ENCODE measurements at places on chromosomes 5 and 9. TPM values are rescaled to one million over a fixed set of nuclear protein-coding genes. Genes with fewer than 3 reads are reported as not detected.

GRCh38 chr5:89570557-89570956, 687.6 kb upstream of the MEF2C start:
- H3K4me1 ChIP-seq = no peaks in the 10 kb centered on the region
- peak; percentile 7 for DNase-seq

- DNase-seq = peak; percentile 87
- no peak overlapping the region for H3K4me3 ChIP-seq
- peaks cover 35% of the 10 kb centered on the region for H3K4me1 ChIP-seq
- H3K27ac ChIP-seq = peak overlapping the region; percentile 38
These were observed 346.8 kb downstream of the PIK3R1 start for GRCh38 chr5:68562308-68562707.

GRCh38 chr9:25129537-25129936, 548.7 kb downstream of the TUSC1 start:
- no peak overlapping the region for H3K27ac ChIP-seq
- H3K36me3 ChIP-seq = no peaks in the 10 kb centered on the region
- H3K4me1 ChIP-seq = no peaks in the 10 kb centered on the region
- no peak for DNase-seq
- H3K4me3 ChIP-seq = no peak overlapping the region
- H3K27me3 ChIP-seq = no peaks in the 10 kb centered on the region

- H3K36me3 ChIP-seq = no peaks in the 10 kb centered on the region
- DNase-seq = no peak
- no peak overlapping the region for H3K27ac ChIP-seq
- no peak overlapping the region for H3K4me3 ChIP-seq
These were observed 140.4 kb upstream of the SPDL1 start for GRCh38 chr5:169442913-169443784.

DNA sequence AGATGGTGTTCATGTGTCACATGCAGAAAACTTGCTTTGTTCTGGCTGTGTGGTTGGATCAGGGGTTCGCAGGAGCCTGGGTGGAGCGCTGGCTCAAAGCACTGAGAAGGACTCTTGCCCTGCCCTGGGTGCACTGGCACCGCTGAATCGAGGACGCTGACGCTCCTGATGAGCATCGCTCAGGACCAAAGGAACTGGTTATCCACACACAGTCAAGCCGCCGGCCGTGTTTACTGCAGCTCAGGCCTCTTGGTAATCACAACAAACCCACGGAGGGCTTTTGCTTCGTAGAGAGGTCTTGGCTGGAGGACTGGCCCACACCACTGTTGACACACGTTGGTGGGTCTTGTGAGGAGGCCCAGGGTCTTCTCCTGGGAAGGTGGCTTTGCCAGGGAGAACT, 299.4 kb upstream of the IRX2 start:
- H3K4me1 ChIP-seq = no peaks in the 10 kb centered on the region
- H3K27ac ChIP-seq = no peak overlapping the region
- H3K4me3 ChIP-seq = no peak overlapping the region
- H3K27me3 ChIP-seq = no peaks in the 10 kb centered on the region
- H3K36me3 ChIP-seq = no peaks in the 10 kb centered on the region

GRCh38 chr5:18675041-18675440, 1040.8 kb downstream of the TAF11L14 start:
- no peak overlapping the region for H3K4me3 ChIP-seq
- no peaks in the 10 kb centered on the region for H3K36me3 ChIP-seq
- H3K4me1 ChIP-seq = no peaks in the 10 kb centered on the region
- no peaks in the 10 kb centered on the region for H3K27me3 ChIP-seq
- no peak for DNase-seq

GRCh38 chr5:56849671-56850070, 34.3 kb downstream of the MAP3K1 start:
- H3K4me1 ChIP-seq = no peaks in the 10 kb centered on the region
- H3K27me3 ChIP-seq = no peaks in the 10 kb centered on the region
- H3K36me3 ChIP-seq = no peaks in the 10 kb centered on the region
- H3K4me3 ChIP-seq = no peak overlapping the region
- H3K27ac ChIP-seq = no peak overlapping the region

DNA sequence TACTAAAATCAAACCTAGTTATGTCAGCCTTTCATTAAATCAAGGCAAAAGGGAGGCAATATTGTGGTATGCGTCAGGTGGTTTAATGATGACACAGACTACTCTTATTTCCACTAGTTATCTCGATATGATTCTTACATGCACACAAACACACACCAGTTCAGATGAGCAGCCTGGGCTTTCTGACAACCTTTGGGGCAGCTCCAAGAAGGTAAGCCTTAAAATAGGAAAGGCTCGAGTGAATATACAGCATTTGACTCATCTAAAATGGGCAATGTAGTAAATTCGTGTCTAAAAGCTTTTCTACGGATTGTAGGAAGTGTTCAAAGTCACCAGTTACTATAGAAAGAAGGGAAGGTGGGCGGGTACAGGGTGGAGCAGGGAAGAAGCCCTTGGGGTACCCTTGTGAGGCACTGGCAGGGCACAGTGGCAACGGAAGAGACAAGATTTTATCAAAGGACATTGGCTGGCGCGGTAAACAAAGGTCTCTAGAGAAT, 1.9 kb downstream of the ANKH start:
- no peak for DNase-seq
- no peak overlapping the region for H3K4me3 ChIP-seq
- H3K36me3 ChIP-seq = no peaks in the 10 kb centered on the region
- H3K27ac ChIP-seq = no peak overlapping the region

- no peaks in the 10 kb centered on the region for H3K4me1 ChIP-seq
- DNase-seq = no peak
- H3K36me3 ChIP-seq = no peaks in the 10 kb centered on the region
- no peaks in the 10 kb centered on the region for H3K27me3 ChIP-seq
- no peak overlapping the region for H3K4me3 ChIP-seq
- no peak overlapping the region for H3K27ac ChIP-seq
These were observed 381.8 kb upstream of the ST8SIA4 start for GRCh38 chr5:101284736-101285375.

DNA sequence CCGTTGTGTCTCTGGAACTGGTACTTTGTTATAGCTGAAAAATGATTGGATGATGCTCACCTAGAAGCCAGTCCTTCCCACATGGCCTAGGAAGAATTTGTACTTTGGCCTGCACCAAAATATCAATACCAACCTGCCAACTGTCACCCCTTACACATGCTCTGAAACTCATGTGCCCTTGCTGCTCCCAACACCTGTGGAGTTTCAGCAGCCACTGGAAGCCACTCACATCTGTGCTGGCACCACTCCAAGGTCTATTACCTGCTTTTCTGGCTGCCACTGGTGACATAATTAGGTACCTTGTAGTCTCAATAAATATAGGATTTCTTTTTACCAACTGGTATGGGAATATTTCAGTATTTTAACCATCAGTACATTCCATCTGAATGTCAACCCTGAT, 363.6 kb downstream of the SH3GL2 start:
- no peak overlapping the region for H3K27ac ChIP-seq
- no peaks in the 10 kb centered on the region for H3K27me3 ChIP-seq
- no peak overlapping the region for H3K4me3 ChIP-seq
- no peak for DNase-seq
- H3K4me1 ChIP-seq = no peaks in the 10 kb centered on the region

GRCh38 chr5:110104726-110105669, 415.3 kb downstream of the MAN2A1 start:
- DNase-seq = no peak
- no peak overlapping the region for H3K4me3 ChIP-seq
- H3K27me3 ChIP-seq = no peaks in the 10 kb centered on the region
- no peaks in the 10 kb centered on the region for H3K36me3 ChIP-seq
- H3K27ac ChIP-seq = no peak overlapping the region

DNA sequence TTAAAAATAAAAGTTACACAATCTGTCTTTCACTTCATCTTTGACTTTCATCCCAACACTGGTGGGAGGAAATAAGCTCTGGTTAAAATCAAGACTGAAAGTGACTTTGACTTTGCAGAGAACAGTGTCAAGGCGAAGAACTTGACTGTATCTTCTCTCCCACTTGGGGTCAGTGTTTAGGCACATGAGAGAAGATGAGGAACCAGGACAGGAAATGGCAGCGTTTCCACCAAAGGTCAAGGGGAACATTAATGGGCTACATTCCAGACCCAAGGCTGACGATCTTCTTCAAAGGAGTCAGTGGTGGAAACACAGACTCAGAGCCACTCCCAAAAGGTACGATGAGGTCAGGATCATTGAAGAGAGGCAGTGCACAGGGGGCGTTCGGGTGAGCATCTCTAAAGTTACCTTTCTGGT, 409.5 kb downstream of the ARHGEF28 start:
- DNase-seq = peak; percentile 29
- H3K4me3 ChIP-seq = no peak overlapping the region
- no peaks in the 10 kb centered on the region for H3K4me1 ChIP-seq
- H3K27ac ChIP-seq = no peak overlapping the region
- peaks cover 100% of the 10 kb centered on the region for H3K27me3 ChIP-seq

GRCh38 chr5:27845248-27845647, 806.9 kb upstream of the CDH9 start:
- no peaks in the 10 kb centered on the region for H3K4me1 ChIP-seq
- DNase-seq = no peak
- no peaks in the 10 kb centered on the region for H3K27me3 ChIP-seq

DNA sequence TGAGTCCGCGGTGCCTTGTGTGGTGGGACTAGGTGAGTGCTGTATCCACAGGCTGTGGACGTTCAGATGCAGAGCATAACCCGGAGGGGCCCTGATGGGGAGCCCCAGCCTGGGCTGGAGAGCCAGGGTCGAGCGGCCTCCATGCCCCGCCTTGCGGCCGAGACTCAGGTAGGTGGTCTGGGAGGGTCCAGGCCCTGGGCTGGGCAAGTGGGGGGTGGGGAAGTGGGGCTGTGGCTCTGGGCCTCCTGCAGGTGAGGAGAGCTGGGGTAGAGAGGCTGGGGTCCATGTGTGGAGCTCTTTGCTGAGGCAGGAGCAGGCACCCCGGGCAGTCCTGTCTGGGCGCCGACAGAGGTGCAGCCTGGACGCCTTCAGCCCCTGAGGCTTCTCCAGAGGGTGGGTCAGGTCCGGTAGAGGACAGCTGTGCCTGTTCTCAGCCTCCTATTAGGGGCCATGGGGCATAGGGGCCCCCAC, 241.1 kb downstream of the CACNA1B start:
- no peaks in the 10 kb centered on the region for H3K36me3 ChIP-seq
- no peak overlapping the region for H3K4me3 ChIP-seq
- no peak overlapping the region for H3K27ac ChIP-seq
- no peaks in the 10 kb centered on the region for H3K4me1 ChIP-seq
- DNase-seq = no peak

DNA sequence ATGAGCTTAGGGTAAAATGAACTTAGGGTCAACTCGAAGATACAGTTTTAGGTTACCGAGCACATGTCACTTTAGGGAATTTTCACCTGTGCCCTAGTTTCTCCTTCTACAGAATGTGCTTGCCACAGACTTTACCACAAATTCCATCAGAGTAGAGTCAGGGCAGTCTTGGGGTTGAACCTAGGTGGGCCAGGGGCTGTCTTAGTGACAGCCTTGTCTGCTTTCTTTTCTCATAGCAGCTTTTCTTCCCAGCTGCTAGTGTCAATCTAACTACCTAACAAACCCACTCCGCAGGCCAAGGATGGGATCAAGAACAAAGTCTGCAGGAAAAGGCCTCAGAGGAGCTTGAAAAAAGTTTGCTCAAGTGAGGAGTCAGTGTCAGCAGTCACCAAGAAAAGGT, 458.1 kb upstream of the CDH18 start:
- no peaks in the 10 kb centered on the region for H3K27me3 ChIP-seq
- no peak for DNase-seq
- no peaks in the 10 kb centered on the region for H3K36me3 ChIP-seq
- H3K27ac ChIP-seq = no peak overlapping the region

GRCh38 chr9:131809941-131810344, 70.1 kb upstream of the RAPGEF1 start:
- no peak overlapping the region for H3K27ac ChIP-seq
- H3K27me3 ChIP-seq = peaks cover 19% of the 10 kb centered on the region
- H3K4me3 ChIP-seq = no peak overlapping the region
- H3K36me3 ChIP-seq = no peaks in the 10 kb centered on the region
- no peaks in the 10 kb centered on the region for H3K4me1 ChIP-seq
- DNase-seq = no peak

DNA sequence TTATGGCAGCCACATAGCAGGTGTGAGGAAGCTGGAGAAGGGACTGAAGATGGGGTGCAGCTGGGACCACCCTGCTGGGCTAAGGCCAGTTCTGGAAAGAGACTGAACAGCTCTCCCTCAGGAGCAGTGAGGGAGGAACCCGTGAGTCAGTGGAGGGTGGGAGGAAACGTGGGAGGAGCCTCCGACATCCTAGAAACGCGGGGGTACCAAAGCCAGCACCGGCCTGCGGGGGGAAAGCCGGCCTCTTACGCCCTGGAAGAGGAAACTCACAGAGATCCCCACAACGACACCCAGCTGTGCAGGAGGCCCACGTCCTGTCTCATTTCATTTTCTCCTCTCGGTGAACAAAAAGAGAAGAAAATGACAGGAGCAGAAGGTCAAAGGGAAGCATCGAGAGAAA, 185.8 kb upstream of the IRX4 start:
- H3K27ac ChIP-seq = no peak overlapping the region
- H3K4me1 ChIP-seq = no peaks in the 10 kb centered on the region
- no peak for DNase-seq
- H3K36me3 ChIP-seq = no peaks in the 10 kb centered on the region
- no peak overlapping the region for H3K4me3 ChIP-seq

GRCh38 chr9:87301371-87301770, 196.3 kb upstream of the DAPK1 start:
- peak; percentile 15 for DNase-seq
- H3K4me3 ChIP-seq = no peak overlapping the region
- H3K36me3 ChIP-seq = no peaks in the 10 kb centered on the region
- peaks cover 15% of the 10 kb centered on the region for H3K4me1 ChIP-seq
- H3K27ac ChIP-seq = no peak overlapping the region

- H3K27me3 ChIP-seq = no peaks in the 10 kb centered on the region
- no peaks in the 10 kb centered on the region for H3K4me1 ChIP-seq
- H3K4me3 ChIP-seq = no peak overlapping the region
- H3K27ac ChIP-seq = no peak overlapping the region
- H3K36me3 ChIP-seq = no peaks in the 10 kb centered on the region
- DNase-seq = peak; percentile 33
These were observed 41.3 kb upstream of the MEF2C start for GRCh38 chr5:88924330-88924657.

DNA sequence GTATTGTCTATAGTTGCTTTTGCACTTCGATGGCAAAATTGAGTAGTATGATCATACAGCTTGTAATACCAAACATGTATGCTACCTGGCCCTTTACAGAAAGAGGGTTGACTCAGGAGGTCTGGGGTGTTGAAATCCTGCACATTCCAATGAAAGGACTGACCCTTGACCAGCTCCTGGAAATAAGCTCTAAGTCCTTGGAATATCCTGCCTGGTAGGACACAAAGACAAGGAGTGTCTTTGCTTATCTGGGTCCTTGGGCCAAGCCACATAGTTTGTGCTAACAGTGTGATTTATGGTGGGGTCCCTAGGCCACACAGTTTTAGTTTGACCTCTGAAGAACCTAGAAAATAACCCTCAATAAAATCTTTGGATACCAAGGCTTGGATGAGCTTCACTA, 89.3 kb upstream of the FTMT start:
- no peaks in the 10 kb centered on the region for H3K4me1 ChIP-seq
- H3K27ac ChIP-seq = no peak overlapping the region
- no peak for DNase-seq
- H3K27me3 ChIP-seq = no peaks in the 10 kb centered on the region
- no peak overlapping the region for H3K4me3 ChIP-seq

GRCh38 chr9:2785060-2785950, 58.6 kb downstream of the PUM3 start:
- H3K4me1 ChIP-seq = no peaks in the 10 kb centered on the region
- H3K36me3 ChIP-seq = peaks cover 4% of the 10 kb centered on the region
- no peak for DNase-seq
- no peak overlapping the region for H3K4me3 ChIP-seq

Gene NKD2
- total RNA-seq = 22.9 TPM

Gene QRFP
- total RNA-seq = not detected

Gene PCDHA7
- 3.8 TPM for total RNA-seq

Gene CD74
- not detected for total RNA-seq

Gene ARL14EPL
- not detected for total RNA-seq

Gene TLR4
- not detected for total RNA-seq

Gene PDGFRB
- total RNA-seq = 58.3 TPM

Gene IFNW1
- total RNA-seq = not detected

Gene MVB12B
- 17.9 TPM for total RNA-seq

Gene SLCO6A1
- not detected for total RNA-seq

Gene DMRTA1
- 0.41 TPM for total RNA-seq

Data from A673 (cell line).